Stimulated activated CD8-positive, alpha-beta memory T cell treated with anti-CD3 and anti-CD28 coated beads, Interleukin-4, amount 100 ng/mL, for 4 hours (primary cell): ENCODE measurements at places on chromosomes 7 and 10.

DNA sequence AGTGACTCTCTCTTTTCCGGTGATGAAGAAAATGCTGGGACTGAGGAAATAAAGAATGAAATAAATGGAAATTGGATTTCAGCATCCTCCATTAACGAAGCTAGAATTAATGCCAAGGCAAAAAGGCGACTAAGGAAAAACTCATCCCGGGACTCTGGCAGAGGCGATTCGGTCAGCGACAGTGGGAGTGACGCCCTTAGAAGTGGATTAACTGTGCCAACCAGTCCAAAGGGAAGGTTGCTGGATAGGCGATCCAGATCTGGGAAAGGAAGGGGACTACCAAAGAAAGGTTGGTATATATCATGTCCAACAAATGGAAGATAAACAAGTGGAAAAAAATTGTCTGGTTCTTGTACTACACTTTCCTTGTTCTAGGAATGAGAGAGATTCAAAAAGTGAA, 9.5 kb downstream of the PDCD4 start:
- no peak for DNase-seq

DNA sequence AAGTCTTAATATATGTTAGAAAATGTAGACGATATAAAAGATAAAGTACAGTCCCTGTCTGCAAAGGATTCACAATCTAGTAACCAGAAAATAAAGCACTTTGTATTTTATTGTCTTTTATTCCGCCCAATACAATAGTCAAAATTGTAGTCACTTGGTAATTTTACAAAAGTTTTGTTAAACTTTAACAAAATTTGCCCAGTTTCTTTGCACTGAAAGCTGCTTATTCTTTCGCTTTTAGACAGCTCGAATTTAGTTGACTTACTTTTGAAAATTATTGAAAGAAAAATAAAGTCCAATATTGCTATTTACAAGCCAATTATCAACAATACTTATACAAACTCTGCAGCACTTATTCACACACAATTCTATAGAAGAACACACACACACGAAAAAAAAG, 534.9 kb upstream of the LRRTM3 start:
- no peak for DNase-seq

DNA sequence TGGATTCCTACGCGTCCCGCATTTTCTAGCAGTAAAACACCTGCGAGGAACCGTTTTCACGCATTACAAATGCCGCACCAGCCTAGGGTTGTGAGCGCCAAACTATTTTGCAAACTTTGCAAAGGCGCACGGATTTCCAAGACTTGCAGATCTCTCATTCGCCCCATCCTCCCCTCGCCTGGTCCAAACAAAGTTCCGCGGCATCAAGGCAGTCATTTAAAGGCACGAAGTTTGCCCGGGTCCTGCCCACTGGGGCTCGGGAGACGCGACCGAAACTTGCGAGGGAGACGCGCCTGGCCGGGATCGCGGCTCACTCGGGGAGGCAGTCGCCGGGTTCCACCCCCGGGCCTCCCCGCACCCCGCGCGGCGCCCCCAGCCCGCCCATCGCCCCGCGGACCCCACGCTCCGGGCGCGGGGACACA, 613 bp downstream of the USP6NL start:
- no peak for DNase-seq

DNA sequence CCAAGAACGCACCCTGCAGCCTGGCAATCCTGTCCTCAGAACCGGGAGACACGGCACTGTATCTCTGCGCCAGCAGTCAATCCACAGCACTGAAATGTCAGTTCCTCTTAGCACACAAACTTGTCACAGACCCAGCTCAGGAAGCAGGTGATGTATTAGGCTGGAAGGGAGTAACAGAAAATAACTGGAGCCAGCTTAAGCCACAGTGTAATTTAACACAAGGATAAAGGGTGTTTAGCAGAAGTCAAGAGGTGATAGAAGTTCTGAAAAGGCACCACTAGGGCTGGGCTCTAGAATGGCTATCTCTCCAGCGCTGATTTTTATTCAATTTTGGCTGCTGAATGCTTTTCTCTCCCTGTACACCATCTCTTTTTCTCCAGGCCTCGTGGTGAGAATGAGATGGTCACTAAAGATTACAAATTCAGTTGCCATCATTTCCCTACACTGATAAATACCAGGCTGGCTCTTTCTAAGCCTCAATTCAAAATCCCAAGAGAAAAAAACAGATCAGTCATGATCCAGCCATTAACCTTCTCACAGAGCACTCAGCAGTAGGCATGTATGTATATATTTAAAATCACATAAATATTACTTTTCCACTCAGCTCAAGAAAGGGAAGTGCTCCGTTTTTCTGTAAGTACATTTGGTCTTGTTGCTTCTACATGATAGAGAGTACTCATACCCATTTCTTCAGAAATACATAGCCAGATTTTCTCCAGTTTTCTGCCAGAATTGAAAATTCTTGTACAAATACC, 102.7 kb upstream of the PRSS1 start:
- DNase-seq, result no peak

DNA sequence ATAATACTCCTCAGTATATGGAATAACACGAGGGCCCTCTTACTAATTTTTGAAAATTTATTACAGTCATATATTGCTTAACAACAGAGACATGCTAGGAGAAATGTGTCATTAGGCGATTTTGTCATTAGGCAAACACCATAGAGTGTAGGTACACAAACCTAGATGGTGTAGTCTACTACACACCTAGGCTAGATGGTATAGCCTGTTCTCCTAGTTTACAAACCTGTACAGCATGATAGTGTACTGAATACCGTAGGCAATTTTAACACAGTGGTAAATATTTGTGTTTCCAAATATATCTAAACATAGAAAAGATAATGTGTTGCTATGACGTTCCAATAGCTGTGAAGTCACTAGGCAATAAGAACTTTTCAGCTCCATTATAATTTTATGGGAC, 12.8 kb downstream of the OR2F1 start:
- no peak for DNase-seq

- no peak for DNase-seq
These were observed 8.5 kb downstream of the C10orf90 start for GRCh38 chr10:126661841-126662515.

- no peak for DNase-seq
These were observed 7.2 kb downstream of the C10orf90 start for GRCh38 chr10:126663328-126663727.

DNA sequence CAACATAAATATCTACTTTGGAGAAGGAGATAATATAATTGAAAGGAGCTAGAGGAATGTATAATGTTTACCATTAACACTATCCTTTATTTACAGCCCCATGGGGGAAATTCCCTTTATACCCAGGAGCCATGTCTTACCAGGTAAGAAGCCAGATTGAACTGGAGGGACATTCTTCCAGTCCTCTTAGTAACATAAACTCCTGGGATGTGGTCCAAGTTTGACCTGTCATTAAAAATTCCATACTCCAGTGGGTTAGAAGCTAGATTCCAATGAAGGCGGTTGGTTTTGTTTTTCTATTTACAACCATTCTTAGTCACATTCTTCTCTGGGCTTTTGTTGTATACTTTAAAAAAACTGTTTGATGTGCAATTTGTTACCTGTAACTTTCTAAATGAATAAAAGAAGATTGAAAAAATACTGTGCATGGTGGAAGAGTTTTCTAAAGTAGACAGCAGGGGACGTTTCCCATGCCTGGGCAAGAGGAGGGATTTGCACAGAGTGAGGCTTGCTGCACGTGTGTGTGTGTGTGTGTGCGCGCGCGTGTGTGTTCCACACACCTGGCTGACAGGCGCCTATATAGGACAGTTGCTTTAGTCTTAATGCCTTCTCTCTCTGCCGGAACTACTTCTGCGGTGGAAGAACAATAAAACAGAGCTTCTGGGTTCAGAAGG, 2.0 kb downstream of the PLCE1 start:
- no peak for DNase-seq
